ENCODE measurements at places on chromosomes 5 and 9.

DNA sequence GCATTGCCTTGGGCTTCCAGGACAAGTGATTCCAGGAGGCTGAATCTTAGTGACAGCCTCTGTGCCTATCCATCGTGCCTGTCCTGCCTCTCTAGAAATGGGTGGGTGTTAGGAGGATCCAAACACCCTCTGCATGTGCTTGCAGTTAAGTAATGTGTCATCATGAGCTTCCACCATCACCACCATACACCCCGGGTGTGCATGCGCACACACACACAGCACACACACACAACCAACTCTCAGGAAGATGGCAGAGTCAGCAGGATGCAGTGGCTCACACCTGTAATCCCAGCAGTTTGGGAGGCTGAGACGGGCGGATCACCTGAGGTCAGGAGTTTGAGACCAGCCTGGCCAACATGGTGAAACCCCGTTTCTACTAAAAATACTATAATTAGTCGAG lies 22.8 kb upstream of the CERCAM start:
- DNase-seq: no peak

DNA sequence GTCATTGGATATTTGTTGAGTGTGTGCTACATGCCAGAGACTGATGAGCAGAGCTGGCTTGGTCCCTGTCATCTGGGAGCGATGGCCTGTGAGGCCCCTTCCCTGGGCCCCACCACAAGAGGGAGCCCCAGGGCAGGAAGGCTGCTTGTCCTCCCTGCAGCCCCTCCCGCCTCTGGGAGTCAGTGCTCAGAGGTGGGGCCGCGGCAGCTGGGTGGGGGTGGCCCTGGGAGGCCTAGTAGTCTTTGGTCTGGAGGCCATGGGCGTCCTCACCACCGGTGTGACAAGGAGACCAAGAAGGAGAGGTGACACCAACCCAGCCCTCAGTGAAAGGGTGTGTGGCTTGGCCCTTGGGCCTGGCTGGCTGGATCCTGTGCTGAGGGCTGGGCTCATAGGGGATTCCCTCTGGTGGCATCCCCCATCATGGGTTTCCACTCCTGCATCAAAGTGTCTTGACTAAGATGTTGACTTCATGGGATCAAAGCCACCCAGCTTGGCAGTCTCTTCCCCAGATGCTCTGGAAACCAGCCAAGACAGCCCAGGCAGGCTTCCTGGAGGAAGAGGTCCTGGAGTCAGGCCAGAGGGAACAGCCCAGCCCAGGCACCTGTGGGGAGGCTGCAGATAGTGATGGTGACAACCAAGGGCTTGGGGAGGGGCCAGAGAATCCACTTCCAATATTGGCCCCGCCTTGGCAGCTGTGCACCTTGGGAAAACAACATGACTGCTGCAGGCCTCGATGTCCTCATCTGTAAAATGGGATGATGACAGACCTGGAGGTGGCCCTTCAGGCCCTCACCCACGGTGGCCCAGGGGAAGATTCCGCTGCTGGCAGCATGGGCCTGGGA lies 166.7 kb downstream of the GAPVD1 start:
- DNase-seq: no peak

DNA sequence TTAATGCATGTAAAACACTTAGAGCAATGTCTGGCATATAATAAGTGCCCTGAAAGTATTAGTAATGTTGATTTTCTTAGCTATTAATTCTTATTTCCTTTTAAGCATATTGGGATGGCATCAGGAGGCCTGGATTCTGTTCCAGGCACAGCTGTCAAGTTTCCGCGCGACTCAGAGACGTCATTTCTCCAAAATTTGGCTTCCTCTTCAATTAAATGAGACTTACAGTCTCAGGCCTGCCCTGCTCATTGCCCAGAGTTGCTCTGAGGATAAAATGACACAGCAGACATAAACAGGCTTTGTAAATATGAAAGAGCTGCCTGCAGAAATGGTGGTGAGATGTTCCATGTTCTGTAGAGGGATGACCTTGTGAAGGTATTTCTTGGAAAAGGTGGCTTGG lies 159.8 kb upstream of the GLRA1 start:
- DNase-seq: peak; percentile 77

DNA sequence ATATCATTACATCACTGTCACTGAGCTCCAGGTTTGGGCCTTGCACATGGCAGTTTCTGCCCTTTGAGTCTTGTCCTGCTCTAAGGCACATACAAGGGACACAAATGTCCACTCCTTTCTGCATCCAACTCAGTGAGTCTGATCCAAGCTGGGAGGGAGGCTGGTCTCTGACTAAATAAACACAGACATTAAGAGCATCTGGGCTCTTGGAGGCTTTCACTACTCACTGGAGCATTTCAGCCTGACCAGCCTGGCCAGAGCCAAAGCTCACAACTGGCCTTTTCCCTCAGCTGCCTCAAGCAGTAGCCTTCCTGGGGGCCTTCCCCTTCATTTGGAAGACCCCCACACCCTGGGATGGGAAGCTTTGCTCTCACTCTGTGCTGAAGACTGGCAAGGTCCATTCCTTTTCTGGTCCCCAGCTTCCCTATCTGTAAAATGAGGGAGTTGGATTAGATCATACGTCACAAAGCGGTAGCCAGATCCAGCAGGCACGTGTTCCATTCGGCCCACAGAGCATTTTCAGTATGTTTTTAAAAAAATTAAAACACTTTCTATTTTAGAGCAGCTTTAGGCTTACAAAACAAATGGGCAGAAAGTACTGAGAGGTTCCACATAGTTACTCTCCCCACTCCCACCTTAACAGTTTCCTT lies 58.6 kb upstream of the XPA start:
- no peak for DNase-seq

DNA sequence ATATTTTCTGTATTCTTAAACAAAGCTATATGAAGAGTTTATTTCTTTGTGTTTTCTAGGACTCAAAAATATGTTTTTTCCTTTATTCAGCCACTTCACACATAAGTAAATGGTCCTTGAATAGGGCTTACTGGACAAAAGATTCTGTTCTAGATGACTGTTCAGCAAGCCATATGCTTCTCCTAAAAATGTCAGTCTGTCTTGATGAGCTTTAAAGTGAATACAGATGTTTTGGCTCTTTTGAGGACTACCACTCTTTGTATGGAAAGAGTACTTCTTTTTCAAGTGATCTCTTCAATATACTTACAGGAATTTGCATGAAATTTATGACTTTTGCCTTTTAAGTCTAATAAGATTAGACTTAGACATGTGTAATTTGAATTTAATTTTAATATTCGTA lies 8.4 kb downstream of the NDUFS4 start:
- no peak for DNase-seq

Data from esophagus muscularis mucosa (tissue), 4 donors.